Activated CD4-positive, alpha-beta T cell treated with anti-CD3 and anti-CD28 coated beads, Interleukin-2, amount 50 U/mL, for 48 hours (primary cell): ENCODE measurements at places on chromosomes 1 and 21.

DNA sequence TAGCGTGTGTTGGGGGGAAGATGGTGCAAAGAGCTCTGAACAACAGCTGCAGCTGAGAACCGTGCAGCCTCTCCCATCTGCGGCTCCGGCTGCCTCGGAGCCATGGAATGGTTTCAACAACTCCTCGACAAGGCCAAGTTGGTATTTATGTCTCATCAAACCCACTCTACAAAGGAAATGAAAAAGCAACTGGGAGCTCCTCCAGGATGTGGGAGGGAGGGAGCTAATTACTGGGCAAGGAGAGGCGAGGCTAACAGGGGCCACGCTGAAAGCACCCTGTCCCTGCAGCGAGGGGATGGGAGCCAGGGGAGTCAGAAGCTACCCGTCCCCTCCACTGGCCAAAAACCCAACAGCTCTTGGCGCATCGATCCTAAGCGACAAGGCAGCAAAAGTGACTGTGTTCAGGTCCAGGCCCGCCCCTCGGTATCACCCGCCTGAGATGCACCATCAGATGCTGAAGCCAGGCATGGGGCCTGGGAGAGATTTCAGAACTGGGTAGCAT is 63.1 kb downstream of the ACOT7 start:
- no peak for DNase-seq

DNA sequence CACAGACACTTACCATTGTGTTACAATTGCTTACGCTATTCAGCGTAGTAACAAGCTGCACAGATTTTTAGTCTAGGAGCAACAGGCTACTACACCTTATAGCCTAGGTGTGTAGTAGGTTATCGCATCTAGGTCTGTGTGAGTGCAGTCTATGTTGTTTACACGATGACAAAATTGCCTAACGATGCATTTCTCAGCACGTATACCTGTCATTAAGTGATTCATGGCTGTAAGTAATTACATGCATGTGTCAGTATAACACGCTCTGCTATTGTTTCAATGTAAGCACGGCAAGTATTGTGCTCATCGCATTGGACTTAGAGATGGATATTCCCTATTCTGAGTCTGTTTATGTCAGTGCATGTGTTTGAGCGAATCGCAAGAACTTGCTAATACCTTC is 15.7 kb upstream of the ZBTB18 start:
- DNase-seq: no peak

GRCh38 chr21:25331286-25331685 is 276.0 kb downstream of the MRPL39 start:
- no peak for DNase-seq

DNA sequence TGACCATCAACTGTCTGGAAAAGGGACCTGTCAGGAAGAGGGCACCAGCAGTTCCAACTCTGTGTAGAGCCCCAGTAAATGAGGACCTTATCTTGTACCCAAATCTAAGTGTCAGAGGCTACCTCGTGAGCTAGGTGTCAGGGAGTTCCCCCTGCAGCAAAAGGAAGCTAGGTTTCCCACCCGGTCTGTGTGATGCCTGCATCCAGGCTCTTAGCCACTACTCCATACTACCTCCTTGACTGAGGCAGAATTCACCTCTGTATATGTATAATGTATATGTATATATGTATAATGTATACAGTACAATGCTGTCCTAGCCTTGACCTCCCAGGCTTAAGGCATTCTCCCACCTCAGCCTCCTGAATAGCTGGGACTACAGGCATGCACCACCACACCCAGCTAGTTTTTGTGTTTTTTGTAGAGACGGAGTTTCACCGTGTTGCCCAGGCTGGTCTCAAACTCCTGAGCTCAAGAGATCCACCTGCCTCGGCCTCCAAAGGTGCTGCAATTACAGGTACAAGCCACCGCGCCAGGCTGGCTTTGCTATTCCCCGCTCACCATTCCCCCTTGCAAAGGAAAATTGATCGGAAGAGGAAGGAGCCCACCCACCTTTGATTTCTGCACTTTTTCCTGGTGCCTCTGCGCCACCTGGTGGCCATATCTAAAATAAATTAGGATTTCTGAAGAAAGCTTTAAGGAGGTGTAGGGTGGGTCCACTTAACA is 15.7 kb upstream of the LUZP1 start:
- peak; percentile 32 for DNase-seq

DNA sequence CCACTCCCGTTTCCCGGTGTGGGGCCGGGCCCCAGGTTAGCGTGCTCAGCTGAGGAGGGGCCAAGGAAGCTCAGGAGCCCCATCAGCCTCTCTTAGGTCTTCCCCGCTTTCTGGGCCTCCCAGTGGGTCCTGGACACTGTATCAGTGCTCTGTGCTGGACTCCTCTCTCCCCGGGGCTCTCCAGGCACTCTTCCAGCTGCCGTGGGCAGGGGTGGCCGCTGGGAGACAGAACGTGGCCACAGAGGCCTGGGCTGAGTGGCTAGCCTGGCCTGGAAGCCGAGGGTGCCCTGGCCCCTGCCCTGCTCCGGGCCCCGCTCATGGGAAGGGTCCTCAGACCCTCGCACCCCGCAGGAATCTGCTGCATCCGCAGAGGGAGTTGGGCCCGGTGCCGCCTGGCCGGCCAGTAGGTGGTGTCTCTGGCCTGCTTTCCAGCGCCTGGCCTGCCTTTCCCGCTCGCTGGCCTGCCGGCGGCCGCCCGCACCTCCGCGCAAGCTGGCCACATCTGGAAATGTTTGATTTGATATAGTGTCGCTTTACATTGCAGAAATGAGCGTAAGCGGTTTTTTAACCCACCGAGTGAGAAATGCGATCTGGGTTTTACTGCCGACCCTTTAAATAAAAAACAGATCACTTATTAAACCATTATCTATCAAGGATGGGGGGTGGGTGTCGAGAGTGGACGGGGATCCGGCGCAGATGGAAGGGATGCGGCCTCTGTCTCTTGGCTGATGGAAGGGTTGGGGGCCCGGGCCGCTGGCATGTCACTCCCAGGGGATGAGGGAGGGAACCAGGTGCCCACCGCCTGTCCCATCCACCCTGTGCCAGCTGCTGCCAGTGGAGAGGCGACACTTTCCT is 74.4 kb upstream of the TTC34 start:
- DNase-seq: no peak

- DNase-seq: no peak
Observed at GRCh38 chr1:236663934-236664333, 22.4 kb upstream of the ACTN2 start.

DNA sequence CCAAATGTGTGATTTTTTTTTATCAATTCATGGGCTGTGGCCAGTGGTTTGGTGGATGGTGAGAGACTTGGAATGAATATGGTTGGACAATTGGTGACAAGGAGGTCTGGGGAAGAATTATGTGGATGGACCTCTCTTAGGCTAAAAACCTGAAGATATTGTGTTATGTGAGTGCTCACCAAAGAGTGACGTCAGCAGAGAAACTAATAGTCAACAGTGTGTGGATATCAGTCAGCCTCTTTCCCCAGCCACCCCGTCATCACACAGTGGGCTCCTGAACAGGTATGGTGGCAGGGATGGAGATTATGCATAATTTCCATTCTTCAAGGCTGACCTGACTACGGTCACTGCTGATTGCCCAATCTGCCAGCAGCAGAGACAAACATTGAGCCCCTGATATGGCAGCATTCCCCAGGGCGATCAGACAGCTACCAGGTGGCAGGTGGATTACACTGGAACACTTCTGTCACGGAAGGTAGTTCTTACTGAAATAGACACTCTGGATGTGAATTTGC is 9.2 kb upstream of the OR2G2 start:
- DNase-seq: no peak

- peak; percentile 85 for DNase-seq
Observed at GRCh38 chr1:223845810-223846682, at the start of gene TP53BP2. TSS of gene TP53BP2 (minus strand) at chr1:223845947. CDS start at chr1:223845680, 267 bp downstream.

DNA sequence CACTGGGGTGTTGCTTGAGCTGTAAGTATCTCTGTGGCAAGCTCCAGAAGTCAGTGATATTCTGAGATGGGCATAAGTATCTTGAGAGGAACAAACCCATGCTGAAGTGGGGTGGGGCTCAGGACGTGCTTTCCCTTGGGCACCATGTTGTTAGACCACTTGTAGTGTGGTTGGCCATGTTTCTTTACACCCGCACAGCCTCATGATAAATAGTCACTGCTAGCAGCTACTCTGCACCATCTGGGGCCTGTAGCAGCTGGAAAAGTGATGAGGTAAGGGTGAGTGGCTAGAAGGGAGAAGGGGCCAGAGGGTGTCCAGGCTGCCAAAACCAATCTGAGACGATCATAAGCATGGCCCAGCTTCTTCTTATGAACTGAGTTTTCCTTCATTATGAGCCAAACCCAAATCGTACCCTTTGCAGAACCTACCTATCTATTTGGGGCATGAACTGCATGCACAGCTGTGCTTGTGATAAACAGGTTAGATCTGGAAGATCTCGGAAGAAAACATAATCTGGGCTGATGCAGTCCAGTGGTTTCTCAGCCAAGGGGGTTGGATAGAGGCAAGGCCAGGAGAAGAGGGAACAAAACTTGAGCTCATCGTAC is 91.9 kb upstream of the IRF2BP2 start:
- no peak for DNase-seq

- DNase-seq: no peak
Observed at GRCh38 chr1:45644661-45645060, 20.8 kb upstream of the CCDC17 start.

DNA sequence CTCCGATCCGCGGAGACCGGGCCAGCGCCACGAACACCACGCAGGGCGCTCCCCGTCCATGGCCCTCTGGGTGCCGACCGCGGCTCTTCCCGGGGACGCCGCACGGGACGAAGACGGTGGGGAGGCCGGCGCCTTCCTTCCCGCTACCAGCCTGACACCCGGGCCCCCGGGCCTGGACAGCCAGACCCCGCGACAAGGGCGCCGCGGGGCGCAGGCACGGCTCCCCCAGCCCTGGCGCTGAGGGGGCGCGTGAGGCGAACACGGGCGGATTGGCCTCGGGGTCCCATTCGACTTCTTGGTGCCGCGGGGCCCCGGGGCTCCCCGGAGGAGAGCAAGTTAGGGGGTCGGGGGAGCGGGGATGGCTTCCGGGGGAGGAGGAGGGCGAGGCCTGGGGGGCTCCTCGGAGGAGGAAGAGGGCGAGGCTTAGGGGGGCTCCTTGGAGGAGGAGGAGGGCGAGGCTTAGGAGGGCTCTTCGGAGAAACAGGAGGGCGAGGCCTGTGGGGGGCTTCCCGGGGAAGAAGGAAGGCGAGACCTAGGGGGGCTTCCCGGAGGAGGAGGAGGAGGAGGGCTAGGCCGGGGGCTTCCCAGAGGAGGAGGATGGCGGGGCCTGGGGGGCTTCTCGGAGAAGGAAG is 537 bp upstream of the KLHL17 start:
- no peak for DNase-seq

- no peak for DNase-seq
Observed at GRCh38 chr21:39579734-39580332, 32.9 kb upstream of the B3GALT5 start.

DNA sequence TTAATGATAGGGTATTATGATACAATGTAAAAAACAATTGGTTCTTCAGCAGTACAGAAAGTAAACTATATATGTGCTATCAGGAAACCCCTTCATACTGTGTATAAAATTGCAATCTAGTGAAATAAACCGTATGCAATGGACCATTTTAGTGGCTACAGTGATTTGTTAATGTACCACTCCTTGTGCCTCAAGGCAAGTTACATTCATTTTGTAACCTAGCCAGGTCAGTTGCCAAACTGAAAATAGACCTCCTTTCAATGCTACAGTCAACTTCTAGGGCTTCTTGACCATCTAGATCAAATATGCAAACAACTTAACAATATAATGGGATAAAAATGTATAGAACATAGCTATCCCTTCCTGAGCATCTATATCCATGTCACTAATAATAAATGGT is 52.0 kb upstream of the RAVER2 start:
- no peak for DNase-seq

- no peak for DNase-seq
Observed at GRCh38 chr21:21084179-21084578, 86.0 kb downstream of the NCAM2 start.

DNA sequence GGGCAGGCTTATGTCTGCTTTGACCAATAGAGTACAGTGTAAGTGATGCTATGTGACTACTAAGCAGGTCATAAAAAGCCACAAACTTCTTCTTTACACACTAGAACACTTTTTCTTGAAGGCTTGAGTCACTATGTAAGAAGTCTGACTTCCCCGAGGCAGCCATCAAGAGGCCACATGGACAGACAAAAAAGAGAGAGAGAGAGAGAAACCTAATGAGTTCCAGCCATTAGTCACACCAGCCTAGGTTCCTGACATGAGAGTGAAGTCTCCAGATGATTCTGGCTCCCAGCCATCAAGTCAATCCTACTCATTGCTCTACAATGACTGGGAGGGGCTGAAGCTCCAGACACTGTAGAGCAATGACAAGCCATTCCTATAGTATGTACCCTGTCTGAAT is 101.4 kb downstream of the LHX9 start:
- no peak for DNase-seq

DNA sequence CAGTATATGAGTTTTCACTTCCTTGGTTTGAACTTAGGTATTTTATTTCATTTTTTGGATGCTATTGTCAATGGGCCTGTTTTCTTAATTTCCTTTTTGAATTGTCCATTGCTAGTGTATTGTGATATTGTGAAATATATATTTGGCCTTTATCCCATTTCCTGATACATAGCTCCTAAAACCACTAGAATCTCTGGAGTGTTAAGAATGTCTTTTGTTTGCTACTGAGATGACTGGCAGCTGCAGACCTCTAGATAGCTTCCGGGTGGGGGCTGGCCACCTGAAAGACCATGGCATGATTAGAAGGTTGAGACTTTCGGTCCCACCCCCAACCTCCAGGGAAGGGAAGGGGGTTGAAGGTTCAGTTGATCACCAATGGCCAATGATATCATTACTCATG is 245.4 kb downstream of the KCNJ6 start:
- no peak for DNase-seq

GRCh38 chr1:35691080-35691479 is 27.6 kb downstream of the C1orf216 start:
- no peak for DNase-seq

- no peak for DNase-seq
Observed at GRCh38 chr1:47340227-47340626, 6.6 kb downstream of the CMPK1 start.

- DNase-seq: no peak
Observed at GRCh38 chr21:14750041-14750440, 203.9 kb upstream of the SAMSN1 start.

DNA sequence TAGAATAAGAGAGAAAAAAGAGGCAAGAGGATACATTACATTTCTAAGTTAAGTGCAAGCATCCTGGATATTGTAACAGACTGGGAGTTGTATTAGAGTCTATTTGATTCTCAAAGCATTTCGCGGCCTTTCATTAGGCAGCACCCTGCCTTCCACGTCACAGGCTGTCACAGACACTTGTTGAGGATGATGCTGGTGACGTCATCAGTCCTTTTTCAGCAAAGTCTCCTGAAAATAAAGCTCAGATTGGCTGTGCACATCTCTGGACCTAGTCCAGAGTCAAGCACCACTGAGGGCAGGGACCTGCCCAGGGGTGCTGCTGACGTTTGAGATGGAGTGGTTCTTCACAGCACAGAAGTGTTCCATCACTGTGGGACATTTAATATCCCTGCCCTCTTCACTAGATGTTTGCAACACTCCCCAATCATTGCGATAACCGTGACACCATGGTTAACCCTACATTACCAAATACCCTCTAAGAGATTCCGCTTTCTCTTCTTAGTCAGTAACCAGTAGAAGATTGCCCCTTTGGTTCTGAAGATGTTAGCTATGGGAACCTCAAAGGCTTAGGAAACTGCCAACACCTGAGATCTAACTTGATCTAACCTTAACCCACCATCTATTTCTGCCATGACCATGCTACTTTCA is 72.7 kb upstream of the F3 start:
- DNase-seq: no peak
